ENCODE measurements at places on chromosomes 1 and 21. TPM values are rescaled to one million over a fixed set of nuclear protein-coding genes. Genes with fewer than 3 reads are reported as not detected.

DNA sequence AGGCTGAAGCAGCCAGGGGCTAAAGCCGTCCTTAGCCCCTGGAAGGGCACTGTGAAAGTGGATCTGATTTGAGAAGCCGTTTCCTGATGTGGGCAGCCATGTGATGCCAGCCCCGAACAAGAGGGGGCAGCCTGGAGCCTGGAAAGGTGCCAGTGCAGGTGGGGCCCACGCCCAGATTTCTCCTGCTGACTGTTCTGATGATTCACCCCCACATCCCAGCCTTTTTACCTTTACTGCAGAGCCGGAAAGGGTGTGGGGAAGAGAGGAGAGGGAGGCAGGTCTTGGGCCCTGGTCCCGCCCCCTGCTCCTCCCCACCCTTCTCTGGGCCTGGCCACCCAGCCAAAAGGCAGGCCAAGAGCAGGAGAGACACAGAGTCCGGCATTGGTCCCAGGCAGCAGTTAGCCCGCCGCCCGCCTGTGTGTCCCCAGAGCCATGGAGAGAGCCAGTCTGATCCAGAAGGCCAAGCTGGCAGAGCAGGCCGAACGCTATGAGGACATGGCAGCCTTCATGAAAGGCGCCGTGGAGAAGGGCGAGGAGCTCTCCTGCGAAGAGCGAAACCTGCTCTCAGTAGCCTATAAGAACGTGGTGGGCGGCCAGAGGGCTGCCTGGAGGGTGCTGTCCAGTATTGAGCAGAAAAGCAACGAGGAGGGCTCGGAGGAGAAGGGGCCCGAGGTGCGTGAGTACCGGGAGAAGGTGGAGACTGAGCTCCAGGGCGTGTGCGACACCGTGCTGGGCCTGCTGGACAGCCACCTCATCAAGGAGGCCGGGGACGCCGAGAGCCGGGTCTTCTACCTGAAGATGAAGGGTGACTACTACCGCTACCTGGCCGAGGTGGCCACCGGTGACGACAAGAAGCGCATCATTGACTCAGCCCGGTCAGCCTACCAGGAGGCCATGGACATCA lies at the start of gene SFN:
TSS of gene SFN (plus strand) at position 369 of the 904 bp plus-strand sequence. CDS start at position 433, 64 bp downstream.
- peak; percentile 18 for DNase-seq

Gene HSF2BP
- total RNA-seq: 0.31 TPM

DNA sequence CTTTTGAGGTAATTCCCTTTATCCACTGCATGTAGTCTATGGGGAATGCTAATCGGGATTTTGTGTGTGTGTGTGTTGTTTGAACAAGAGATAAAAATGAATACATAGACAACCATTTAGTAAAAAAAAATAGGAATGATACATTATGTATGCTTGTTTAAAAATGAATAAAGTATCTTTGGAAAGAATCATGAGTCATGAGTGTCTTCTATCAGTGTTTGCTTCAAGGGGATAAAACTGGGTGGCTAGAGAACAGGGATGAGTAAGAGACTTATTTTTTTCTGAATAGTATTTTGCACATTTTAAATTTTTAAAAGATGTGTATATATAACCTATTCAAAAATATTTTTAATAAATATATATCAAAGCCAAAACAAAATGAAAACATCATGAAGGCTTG lies 839.4 kb upstream of the ADGRL4 start:
- DNase-seq: no peak

Gene MSH4
- total RNA-seq: 0.78 TPM

Gene FCRL4
- not detected for total RNA-seq

Gene TSPEAR
- total RNA-seq: not detected

- no peak for DNase-seq
Observed at GRCh38 chr1:3685222-3685621, 32.9 kb downstream of the TP73 start.

DNA sequence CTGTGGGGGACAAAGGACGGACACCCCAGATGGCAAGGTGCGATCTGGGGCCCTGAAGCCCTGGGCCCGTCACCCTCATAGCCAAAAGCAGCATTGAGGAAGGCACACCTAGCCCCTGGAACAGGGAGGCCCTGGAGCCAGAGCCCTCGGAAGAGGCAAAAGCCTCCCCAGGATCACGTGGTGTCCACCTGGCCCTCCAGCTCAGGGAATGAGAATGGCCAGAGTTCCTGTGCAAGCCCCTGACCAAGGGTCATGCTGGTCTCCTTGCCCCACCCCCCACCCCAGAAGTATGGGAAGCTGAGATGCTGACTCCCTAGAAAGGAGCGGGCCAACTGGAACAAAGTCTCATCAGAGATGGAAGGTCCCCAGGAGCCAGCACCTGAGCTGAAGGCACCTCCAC lies 1.0 kb upstream of the PDZK1IP1 start:
- DNase-seq: no peak

- no peak for DNase-seq
Observed at GRCh38 chr1:62997884-62998283, 214.0 kb downstream of the ATG4C start.

GRCh38 chr1:6205849-6206519 lies at the start of gene RNF207:
RNF207 (plus strand) TSS chr1:6206119; CDS start chr1:6206536, 417 bp downstream.
- peak; percentile 21 for DNase-seq

DNA sequence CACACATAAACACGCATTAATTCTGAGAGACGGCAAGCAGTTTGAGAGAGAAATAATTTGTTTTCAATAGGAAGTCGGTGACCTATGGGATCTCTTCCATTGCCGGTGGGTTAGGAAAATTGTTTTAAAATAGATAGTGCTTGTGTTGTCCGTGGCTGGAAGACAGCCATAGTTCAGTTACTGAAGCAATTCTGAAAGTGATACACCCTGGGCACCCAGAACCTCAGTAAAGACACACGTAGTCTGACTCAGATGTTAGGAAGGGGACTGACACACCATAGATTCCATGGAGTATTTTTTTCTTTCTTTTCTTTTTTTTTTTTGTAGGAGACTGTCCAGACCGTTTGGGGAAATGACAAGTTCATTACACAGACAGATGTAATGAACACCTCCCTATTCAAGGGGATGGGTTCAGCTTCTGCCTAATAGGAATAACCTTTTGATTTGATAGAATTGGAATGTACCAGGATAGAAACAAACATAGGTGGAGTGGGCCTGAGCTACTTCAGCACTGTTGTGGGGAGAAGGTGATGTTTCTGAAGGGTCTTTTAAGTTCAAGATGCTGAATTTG lies 1.6 kb downstream of the C1orf21 start:
- DNase-seq: no peak

GRCh38 chr1:208475951-208476845 lies 232.0 kb upstream of the PLXNA2 start:
- DNase-seq: no peak

Gene KRTAP19-7
- total RNA-seq: not detected

Gene ZSWIM5
- total RNA-seq: 2.3 TPM

- DNase-seq: no peak
Observed at GRCh38 chr1:25747046-25747719, 52.8 kb upstream of the SELENON start.

GRCh38 chr1:243421784-243422183 lies 165.9 kb downstream of the SDCCAG8 start:
- peak; percentile 15 for DNase-seq

Gene TLCD4
- total RNA-seq: not detected

Gene RIPPLY3
- not detected for total RNA-seq

Gene ANGPTL1
- total RNA-seq: not detected

DNA sequence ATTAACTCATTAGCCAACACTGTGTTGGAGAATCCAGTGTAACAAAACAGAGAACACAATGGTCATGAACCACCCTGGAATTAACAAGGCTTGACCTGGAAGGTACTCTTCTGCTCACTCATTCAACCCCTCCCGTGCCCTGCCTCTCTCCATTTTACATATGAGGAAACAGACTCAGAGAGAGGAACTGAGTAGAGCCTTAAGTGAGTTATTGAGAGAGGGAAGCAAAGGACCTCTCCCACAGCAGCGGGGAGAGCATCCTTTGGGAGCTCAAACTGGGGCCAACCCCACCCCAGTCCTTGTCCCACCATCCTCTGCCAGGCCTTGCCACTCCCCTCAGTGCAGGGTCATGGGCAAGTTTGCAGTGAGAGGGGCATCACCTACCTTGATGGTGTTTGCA lies 1.4 kb downstream of the S100A12 start:
- DNase-seq: no peak

GRCh38 chr1:176696109-176696508 lies 233.1 kb downstream of the PAPPA2 start:
- no peak for DNase-seq

- no peak for DNase-seq
Observed at GRCh38 chr1:88519156-88519555, 164.9 kb upstream of the PKN2 start.

- DNase-seq: no peak
Observed at GRCh38 chr21:42545745-42546144, 32.1 kb downstream of the SLC37A1 start.

- DNase-seq: no peak
Observed at GRCh38 chr21:25837533-25838265, 102.9 kb downstream of the GABPA start.

Gene CLDN17
- not detected for total RNA-seq

DNA sequence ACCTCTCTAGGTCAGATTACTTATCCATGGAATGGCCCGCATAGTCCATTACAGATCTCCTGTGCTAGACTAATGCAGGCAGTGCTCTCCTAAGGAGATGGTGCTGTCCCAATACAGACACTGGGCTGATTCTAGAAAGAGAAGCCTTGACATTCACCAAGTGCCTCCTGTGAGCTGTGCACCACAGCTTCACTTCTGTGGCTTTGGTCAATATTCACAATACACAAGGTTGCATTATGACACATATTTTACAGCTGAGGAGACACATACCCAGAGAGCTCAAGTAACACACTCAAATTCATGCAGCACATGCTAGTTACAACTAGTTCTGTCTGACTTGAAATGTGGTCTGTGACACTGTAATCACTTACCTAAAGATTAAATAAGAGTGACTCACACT lies 59.4 kb upstream of the LRRC8B start:
- DNase-seq: no peak

Gene CAMK1G
- total RNA-seq: not detected

DNA sequence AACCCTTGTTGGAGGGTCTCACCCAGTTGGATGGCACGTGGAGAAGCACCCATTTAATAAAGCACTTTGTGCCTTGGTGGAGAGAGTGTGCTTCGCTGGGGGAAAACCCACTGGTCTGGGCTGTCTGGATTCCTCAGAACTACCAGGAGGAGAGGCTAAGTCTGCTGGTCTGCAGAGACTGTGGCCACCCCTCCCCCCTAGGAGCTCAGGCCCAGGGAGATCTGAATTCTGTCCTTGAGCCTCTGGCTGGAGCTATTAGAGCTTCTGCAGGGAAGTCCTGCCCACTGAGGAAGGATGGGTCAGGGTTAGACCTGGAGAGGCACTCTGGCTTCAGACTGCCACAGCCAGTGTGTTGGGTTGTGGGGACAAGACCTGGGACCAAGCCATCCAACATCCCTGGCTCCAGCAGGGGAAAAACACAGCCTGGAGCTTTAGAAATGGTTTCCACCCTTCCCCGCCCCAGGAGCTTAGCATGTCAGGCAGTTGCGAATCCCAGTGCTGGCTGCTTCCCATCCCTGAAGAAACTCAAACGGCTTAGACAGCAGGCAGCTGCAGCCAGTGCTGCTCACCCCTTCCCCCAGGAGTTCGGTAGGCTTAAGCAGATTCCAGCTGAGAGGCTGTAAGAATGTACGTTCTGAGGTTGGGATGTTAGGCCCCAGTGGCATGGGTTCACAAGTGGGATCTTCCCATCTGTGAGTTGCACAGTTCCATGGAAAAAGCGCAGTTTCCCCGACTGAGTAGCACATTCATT lies 288.3 kb downstream of the TGFB2 start:
- no peak for DNase-seq

- DNase-seq: no peak
Observed at GRCh38 chr1:29303201-29304024, 67.1 kb downstream of the PTPRU start.

DNA sequence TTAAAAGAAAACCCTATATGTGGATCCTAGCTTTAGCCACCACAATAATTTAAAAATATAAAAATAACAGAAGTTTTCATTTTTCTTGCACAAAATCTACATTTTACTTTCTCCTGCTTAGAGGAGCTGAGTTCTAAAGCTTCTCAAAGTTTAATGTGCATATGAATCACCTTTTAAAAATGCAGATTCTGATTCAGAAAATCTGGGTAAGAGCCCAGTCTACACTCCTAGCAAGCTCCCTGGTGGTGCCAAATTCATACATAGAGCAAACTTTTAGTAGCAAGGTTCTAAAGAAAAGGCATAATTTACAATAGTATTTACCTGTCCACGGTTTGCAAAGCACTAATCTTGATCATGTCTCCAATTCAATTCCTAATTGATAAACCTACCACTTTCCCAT lies 19.3 kb downstream of the RSBN1 start:
- no peak for DNase-seq

DNA sequence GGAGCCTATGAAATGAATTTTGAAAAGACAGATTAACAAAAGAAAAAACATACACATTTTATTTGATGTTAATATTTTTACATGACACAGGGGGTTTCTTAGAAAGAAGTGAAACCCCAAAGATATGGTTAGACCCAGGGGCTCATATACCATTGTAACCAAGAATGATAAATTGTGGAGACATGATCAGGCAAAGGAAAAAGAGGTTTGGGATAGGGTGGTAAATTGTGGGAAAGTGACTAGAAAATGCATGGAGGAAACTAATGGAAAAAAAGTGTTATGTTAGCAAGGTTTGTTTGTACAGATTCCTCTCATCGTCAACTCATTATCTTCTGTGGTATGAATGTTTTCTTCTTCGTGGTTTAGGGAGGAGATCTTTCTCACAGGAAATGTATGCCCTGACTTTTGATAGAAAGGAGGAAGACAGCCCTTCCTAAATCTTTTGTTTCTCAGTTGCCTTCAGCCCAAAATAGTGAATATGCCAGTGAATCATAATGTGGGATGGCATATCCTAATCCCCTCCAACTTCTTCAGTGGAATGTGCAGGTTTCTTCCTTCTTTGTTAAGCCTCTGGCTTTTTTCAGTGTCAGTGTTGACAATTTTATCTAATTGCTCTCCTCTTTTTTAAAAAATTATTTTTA lies 140.4 kb upstream of the UBE2U start:
- DNase-seq: no peak

- DNase-seq: no peak
Observed at GRCh38 chr1:155970531-155971167, 7.7 kb downstream of the ARHGEF2 start.

- DNase-seq: no peak
Observed at GRCh38 chr1:45002650-45003645, 8.2 kb downstream of the HECTD3 start.
